ENCODE measurements at places on chromosomes 5 and 9.
A peak's percentile ranks its signal among the peaks of the same experiment; 100 is the strongest.

GRCh38 chr5:151745071-151745705 is 13.2 kb downstream of the ATOX1 start:
- DNase-seq: peak; percentile 68

DNA sequence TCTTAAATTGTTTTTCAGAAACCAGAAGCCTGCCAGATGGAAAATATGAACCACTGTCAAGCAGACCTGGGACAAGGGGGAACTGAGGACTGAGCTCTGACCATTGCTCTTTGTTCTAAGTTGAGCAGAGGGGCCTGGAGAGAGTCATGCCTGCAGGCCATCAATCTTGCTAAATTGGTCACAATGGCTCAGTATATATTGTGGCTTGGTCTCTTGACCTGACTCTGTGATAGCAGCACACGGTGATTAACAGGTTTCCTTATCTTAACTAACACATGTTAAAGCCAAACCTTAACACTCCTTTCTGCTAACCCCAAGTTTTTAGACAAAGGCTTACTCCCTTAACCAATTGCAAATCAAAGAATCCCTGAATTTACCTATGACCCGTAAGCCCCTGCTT is 1281.2 kb upstream of the NUDT12 start:
- DNase-seq: no peak

GRCh38 chr5:177476531-177477233 is 3.2 kb upstream of the DBN1 start:
- DNase-seq: no peak

- DNase-seq: no peak
Measured at GRCh38 chr5:137055271-137055872, 443.8 kb downstream of the SPOCK1 start.

DNA sequence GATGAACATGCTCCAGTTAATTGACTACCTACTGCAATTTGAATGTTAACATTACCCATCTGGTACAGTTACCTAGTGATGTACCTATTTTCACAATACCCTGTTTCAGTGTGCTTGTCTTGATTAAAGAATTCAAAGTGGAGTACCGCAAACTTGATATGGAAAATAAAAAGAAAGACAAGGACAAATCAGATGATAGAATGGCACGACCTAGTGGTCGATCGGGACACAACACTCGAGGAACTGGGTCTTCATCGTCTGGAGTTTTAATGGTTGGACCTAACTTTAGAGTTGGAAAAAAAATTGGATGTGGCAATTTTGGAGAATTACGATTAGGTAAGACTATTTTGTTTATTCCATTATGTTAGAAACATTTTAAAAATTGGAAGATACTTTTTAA is 33.5 kb downstream of the CSNK1G3 start:
- DNase-seq: no peak

DNA sequence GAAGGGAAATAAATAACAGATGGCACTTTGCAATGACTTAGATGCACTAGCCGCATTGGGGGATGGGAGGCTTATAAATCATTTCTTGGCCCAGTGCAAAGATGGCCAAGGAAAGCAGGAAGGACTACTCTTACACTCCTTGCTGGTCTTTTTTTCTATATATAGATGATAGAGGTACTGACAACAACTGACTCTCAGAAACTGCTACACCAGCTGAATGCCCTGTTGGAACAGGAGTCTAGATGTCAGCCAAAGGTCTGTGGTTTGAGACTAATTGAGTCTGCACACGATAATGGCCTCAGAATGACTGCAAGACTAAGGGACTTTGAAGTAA is 1.7 kb downstream of the CCNG1 start:
- DNase-seq: no peak

DNA sequence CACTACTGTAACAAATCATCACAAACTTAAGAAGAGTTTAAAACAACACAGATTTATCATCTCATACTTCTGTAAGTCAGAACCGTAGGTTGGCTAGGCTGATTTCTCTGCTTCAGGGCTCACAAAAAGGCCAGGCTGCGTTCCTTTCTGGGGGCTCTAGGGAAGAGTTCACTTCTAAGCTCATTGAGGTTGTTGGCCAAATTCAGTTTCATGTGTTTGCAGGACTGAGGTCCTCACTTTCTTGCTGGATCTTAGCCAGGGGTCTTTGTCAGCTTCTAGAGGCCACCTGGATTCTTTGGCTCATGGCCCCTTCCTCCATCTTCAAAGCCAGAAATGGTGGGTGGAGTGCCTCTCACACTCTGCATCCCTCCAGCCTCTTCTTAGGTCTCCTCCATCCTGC is 76.0 kb downstream of the ACTBL2 start:
- DNase-seq: no peak

DNA sequence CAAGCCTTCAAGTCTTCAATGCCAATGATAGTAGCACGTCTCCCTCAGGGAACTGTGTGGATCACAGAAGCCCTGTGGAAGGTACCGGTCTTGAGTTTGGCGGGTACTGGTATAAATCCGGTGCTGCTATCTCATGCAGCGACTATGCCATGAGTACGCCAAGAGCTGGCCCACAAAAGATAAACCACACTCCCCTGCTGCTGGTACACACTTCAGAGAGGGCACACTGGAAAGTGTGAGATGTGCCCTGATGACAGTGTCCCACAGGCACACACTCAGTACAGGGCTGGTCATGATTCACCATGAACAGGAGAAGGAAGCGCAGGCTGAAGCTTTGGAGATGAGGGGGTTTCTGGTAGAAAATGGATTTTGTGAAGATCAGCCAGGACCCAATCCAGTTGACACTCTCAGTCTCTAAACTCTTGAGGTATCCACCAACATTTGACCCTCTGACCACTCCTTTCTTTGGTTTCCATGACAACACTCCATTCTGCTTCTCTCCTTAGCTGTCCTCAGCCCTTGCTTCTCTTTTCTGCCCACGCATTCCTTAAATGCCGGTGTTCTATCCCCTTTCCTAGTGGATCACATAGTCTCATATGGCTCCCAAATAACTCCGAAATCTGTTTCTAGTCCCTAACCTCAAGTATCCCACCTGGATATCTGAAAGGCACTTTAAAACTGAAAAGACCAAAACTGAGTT is 5.1 kb downstream of the AMACR start:
- DNase-seq: no peak

DNA sequence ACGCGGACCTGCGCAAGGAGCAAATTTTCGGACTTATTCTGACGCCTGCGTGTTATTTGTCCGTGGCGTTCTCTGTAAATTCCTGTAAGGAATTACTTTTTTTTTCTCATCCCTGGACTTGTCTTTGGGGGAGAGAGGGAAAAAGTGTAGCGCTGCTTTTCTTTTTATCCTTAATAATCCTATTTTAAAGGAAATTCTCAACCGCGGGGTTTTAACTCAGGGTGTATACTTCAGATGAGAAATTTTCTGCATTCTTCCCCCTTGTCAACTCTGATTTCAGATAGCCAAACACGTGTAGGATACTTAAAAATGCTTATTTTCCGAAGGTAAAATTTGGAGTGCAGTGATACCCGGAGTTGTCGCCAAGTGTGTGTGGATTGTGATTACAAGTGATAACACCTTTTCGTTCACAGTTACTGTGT is 853 bp downstream of the DCP2 start:
- DNase-seq: no peak

- DNase-seq: no peak
Measured at GRCh38 chr5:133230823-133231578, 179.2 kb downstream of the HSPA4 start.

DNA sequence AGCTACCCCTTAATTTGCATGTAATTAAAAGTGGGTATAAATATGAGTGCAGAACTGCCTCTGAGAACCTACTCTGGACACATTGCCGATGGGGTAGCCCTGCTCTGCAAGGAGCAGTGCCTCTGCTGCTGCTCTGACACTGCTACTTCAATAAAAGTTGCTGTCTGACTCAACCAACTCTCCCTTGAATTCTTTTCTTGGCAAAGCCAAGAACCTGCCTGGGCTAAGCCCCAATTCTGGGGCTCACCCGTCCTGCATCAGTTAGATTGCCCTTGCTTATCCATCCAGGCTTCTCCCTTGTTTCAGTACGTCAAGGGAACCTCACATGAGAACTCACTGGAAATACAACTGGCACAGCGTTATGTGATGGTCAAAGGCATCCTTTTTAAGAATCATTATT is 44.1 kb downstream of the FBXL7 start:
- no peak for DNase-seq

DNA sequence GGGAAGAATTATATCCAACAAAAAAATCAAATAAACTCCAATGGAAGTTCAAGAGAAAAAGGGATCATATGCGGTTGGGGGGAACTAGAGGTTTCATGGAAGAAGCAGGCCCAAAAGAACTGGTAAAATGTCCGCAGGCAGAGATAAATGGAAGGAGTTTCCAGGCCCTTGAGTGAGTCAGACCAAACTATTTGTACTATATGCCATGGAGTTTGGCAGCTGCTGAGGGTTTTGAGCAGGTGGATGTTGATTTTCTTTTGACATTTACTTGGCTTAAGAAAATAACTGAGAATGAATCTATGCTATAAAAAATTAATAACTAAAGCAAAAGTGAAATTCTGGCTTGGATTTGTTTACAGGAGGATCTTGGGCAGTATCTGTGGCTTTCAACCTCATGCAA is 33.7 kb downstream of the MINAR2 start:
- no peak for DNase-seq

DNA sequence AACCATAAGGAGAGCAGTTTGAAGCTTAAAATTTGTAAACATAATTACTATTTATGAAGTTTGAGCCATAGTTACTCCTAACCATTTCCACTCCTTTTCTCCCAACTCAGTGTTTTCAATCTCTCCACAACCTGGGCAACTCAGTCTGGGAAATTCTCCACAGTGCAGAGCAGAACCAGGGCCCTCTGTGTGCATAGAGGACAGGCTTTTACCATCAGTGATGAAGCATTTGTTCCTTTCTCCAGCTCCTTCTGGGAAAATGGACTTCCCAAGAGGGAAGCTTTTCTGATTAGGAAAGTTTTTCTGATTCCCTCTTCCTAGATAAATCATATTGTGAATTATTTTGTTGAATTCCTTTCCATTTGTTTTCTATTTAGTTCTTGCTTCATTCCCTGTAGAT is 132.3 kb upstream of the MPDZ start:
- DNase-seq: no peak

DNA sequence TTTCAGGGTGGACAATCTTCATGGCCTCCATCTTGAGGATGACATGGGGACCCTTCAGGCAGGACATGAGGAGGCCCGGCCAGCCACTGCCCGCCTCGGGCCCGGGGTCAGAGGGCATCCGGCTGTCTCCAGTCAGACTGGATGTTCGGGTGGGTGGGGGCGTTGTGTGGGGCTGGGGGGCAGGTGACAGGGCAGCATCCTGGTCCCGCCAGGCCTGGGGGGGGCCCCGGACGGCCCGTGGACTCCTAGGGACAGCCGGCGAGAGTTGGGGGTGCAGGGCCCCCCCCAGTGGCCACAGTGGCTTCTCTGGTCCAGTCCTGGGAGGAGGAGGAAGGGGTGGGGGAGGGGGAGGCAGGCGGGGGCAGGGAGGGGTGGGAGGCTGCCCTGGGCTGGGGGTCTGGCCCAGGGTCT is 940 bp downstream of the RNF208 start:
- no peak for DNase-seq

Data from H54 (cell line).